Endodermal cell (in vitro differentiated cells): ENCODE measurements at places on chromosomes 12 and 14. TPM values are rescaled to one million over a fixed set of nuclear protein-coding genes. Genes with fewer than 3 reads are reported as not detected.

DNA sequence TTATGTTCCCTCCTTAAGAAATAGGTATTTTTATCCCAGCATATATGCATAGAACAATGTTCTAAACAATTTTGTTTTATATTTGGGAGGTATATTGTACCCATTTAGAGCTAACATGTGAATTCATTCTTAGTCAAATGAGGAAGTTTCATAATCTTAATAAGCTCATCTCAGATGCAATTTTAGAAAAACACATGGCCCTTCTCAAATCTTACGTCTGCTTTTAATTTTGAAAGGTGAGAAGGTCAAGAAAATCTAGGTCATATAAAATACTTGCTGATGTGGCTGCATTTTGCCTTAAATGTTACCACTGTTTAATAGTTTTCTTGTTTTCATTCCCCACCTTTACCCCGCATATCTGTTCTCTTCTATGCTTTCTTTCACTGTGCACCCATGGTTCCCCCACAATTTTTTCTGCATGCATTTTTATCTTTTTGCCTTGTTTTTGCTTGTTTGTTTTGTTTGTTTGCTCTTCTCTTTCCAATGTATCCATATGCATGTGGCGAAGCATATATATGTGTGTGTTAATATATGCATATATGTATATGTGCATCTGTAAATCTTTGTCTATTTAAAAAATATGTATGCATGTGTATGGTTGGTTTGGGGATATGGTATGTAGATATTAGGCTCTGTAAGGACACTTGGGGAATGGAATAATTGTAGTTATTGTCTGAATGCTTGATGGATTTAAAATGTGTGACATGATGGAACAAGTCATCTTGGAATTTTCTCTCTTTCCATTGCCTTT is 317.1 kb downstream of the BCAT1 start:
- no peak for DNase-seq
- no peaks in the 10 kb centered on the region for H3K36me3 ChIP-seq
- no peaks in the 10 kb centered on the region for H3K4me1 ChIP-seq
- no peak overlapping the region for H3K4me3 ChIP-seq

- no peak overlapping the region for H3K27ac ChIP-seq
- H3K27me3 ChIP-seq, result no peaks in the 10 kb centered on the region
- H3K4me3 ChIP-seq, result no peak overlapping the region
- no peaks in the 10 kb centered on the region for H3K4me1 ChIP-seq
Measured at GRCh38 chr12:131171029-131171428, 217.3 kb downstream of the ADGRD1 start.

DNA sequence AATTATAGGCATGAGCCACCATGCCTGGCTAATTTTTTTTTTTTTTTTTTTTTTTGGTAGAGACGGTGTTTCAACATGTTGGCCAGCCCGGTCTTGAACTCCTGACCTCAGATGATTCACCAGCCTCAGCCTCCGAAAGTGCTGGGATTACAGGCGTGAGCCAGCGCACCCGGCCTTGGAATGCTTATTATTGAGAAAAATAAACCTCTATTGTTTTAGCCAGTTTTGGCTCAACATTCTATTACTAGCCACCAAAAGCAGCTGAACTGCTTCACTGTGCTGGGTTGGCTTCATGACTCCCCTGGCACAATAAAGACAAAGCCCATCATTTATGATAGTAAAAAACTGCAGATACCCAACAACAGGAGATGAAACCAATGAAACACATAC is 93.5 kb upstream of the CEP83 start:
- no peak overlapping the region for H3K4me3 ChIP-seq
- H3K4me1 ChIP-seq, result no peaks in the 10 kb centered on the region
- no peaks in the 10 kb centered on the region for H3K36me3 ChIP-seq
- H3K27ac ChIP-seq, result no peak overlapping the region
- DNase-seq, result peak; percentile 12

DNA sequence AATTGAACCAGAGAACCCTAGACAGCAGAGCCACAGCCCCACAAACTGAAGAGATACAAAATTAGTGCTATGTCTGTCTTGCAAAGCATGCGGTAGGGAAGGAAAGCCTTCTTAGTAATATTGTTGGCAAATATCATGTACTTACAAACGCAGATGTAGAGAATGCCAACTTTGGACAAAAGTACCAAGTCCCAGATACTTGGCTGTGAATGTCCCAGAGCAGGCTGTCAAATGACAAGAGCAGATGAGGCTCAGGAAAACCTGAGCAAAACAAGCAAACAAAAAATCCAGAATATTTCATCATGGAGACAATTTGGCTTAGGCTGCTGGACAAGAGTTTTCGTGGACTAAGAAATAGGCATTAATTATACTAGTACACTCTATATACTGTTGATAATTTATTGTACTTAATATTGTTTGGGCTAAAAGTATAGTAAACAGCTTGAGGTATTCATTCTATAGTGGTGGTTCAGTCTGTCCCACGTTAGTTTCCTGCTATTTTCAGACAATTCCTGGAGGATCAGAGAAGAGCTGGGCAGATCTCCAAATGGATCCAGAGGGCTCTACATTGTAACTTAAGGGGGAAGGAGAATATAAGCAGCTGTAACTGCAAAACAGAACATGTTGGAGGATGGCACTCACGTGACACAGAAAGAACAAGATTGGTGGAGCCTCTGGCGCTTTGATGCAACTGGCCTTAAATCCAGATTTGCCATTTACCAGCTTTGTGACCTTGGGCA is 329.8 kb downstream of the ATP23 start:
- no peaks in the 10 kb centered on the region for H3K36me3 ChIP-seq
- no peak overlapping the region for H3K4me3 ChIP-seq
- H3K4me1 ChIP-seq, result no peaks in the 10 kb centered on the region
- no peak overlapping the region for H3K27ac ChIP-seq
- DNase-seq, result no peak

SSTR1 gene
- total RNA-seq, result 0.69 to 3.0 TPM (median 0.82 TPM) in 3 replicates

- DNase-seq, result no peak
- H3K27ac ChIP-seq, result no peak overlapping the region
- no peaks in the 10 kb centered on the region for H3K27me3 ChIP-seq
- no peaks in the 10 kb centered on the region for H3K4me1 ChIP-seq
Measured at GRCh38 chr12:58269476-58269875, 328.1 kb downstream of the ATP23 start.

- H3K27ac ChIP-seq, result peak overlapping the region; percentile 42
- peak; percentile 66 for DNase-seq
Measured at GRCh38 chr12:62629971-62630739, 163.5 kb downstream of the MON2 start.

GRCh38 chr12:51833448-51834227 is 14.9 kb downstream of the FIGNL2 start:
- H3K4me3 ChIP-seq, result no peak overlapping the region
- no peaks in the 10 kb centered on the region for H3K27me3 ChIP-seq

DCAF11 gene
- total RNA-seq, result 68.5 to 73.1 TPM (median 72.2 TPM) in 3 replicates

RAB21 gene
- total RNA-seq, result 40.9 and 47.6 TPM in 2 replicates

DNA sequence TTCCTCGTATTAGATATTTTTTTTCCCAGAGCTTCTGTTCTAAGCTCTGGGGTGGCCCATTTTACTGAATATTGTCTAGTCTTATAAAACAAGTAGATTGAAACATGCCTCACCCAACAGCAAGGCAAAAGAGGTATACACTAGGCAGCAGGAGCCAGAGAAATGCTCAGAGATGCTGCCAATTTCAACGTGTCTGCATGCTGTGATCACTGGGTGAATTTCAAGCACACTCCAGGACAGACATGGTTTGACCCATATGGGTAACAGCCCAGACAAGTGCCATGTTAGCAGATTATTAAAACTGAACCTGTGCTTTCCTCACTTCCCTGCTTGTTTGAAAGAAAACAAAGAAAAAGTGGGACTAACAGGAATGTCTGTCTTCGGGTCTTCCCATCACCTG is 321.3 kb downstream of the MED13L start:
- DNase-seq, result no peak
- no peak overlapping the region for H3K27ac ChIP-seq
- H3K36me3 ChIP-seq, result peaks cover 52% of the 10 kb centered on the region

CLEC7A gene
- total RNA-seq, result not detected in 3 replicates

DNA sequence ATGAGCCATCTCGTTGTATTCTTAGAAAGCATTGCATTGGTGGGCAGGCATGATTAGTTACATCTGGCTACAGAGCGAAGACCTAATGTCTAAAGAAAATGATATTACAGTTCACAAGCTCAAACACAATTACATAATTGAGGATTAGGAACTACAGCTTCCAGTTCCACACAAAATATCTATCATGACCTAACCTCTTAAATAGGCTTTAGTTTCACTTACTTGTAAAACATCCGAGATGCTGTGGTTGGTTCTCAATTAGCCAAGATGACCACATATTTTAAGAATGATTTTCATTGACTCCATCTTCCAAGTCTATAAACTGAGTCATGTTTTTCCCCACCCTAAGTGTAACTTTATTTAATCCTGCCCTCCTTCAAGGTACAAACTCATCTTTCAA is 69.5 kb downstream of the LRIG3 start:
- DNase-seq, result no peak
- H3K4me3 ChIP-seq, result no peak overlapping the region
- peaks cover 57% of the 10 kb centered on the region for H3K36me3 ChIP-seq

GRCh38 chr12:117236456-117237001 is 46.3 kb upstream of the FBXO21 start:
- no peak overlapping the region for H3K4me3 ChIP-seq
- H3K27me3 ChIP-seq, result no peaks in the 10 kb centered on the region
- no peaks in the 10 kb centered on the region for H3K36me3 ChIP-seq
- peaks cover 4% of the 10 kb centered on the region for H3K4me1 ChIP-seq
- H3K27ac ChIP-seq, result no peak overlapping the region
